Stimulated activated CD8-positive, alpha-beta memory T cell treated with anti-CD3 and anti-CD28 coated beads, Interleukin-4, amount 100 ng/mL, for 1 hour (primary cell): ENCODE measurements at places on chromosomes 1 and 21.

- no peak for DNase-seq
Observed at GRCh38 chr1:47514229-47514628, 76.4 kb downstream of the FOXD2 start.

DNA sequence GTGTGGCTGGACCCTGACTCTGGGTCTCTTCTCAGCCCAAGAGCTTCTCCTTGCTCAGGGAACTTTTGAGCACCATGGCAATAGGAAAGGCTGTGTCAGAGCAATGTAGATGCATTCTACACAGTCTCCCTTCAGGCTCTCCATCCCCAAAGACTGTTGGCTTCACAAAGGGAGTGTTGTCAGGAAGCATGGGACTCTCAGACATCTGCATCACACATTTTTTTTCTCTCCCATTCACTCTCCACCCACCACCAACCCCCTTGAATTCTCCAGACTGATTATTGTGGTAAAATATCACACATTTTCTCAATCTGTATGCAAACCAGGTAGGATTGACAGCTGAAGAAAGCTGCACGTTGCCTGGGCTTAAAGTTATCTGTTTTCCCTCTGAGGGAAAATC lies 105.4 kb upstream of the WARS2 start:
- no peak for DNase-seq

DNA sequence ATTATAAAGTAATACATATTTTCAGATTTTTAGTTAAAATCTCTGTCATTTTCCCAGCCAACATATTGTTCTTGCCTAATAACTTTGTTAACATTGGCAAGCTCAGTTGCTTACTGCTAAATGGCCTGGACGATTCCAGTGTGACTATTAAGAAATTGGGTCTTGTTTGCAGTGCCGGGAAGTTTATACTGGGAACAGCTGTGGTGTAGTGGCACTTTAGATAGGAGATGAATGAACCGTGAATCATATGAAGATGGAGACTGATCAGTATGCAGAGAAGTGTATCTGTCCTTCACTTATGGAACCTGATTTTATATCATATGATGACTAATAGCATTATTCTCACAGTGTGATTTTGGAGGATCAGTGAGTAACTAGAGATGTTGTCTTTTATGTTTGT lies 3.3 kb downstream of the CHRM3 start:
- DNase-seq, result no peak

DNA sequence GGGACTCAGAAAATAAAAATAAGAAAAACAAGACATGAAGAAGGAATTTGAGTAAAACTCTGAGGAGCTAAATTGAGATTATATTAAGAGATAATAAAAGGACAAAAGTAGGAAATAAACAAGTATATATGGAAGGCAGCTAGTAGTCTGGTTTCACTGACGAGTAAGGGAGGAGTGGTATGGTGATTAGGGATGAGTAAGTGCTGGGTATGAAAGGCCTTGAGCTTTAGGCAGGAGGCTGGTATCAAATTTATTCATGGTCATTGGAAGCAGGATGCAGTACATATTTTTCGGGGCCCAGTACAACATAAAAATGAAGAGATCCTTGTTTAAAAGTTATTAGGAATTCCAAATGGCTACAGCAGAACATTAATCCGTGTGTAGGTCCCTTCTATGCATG lies 789.7 kb upstream of the PRMT6 start:
- DNase-seq, result no peak

GRCh38 chr1:152440635-152441471 lies 26.8 kb upstream of the CRNN start:
- peak; percentile 46 for DNase-seq

GRCh38 chr1:95035536-95035935 lies 37.2 kb downstream of the ALG14 start:
- DNase-seq, result no peak

DNA sequence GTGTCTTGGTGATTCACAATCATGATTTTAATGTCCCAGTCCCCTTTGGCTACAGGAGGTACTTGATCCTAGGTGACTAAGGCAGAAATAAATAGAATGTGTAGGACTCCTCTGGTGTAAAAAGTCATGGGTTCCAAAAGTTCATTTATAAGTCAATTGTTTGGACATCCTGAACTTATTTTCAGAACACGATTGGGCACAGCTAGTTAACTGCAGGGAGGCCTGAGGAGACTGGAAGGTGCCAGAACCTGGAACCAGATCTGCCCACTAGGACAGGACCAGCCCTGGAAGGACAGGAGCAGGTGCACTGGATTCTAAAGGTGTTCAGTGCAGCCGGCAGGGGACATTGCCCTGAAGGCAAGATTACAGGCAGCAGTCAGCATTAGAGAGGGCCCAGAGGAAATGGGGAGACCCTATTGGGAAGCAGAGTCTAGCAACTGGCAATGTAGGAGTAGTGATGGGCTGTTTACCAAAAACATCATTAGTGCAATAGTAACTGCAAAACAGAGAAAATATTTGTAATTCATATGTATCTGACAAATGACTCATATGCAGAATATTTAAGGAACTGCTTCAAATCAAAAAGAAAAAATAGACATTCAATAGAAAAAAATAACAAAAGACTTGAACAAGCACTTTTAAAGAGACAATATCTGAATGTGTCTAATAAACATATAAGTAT lies 23.6 kb upstream of the HEATR1 start:
- DNase-seq, result no peak

- no peak for DNase-seq
Observed at GRCh38 chr1:172069534-172069933, 228.2 kb downstream of the DNM3 start.

DNA sequence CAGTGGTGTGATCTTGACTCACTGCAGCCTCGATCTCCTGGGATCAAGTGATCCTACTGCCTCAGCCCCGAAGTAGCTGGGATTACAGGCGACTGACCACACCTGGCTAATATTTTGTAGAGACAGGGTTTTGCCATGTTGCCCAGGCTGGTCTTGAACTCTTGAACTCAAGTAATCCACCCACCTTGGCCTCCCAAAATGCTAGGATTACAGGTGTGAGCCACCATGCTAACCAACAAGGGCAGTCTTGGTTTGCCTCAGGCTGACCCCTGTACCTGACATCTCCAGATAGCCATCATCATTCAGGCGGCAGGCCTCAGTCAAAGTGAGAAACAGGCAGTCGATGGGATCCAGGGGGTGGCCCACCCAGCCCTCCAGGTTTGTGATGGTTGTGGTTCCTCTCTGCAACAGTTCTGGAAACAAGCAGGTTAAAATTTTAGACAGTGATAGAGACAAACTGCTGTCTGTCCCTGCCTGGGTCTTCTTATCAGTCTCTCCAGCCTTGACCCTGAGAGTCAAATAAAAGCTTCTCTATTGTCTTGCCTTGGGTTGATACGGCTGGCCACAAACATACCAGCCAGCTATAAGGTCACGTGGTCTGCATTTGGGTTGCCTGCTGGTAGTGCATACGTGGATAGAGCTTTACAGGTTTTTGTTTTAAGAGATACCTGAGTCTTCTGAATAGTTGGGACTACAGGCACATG lies 26.8 kb downstream of the UROD start:
- no peak for DNase-seq

- no peak for DNase-seq
Observed at GRCh38 chr1:16720351-16721223, 19.7 kb upstream of the RNU1-4 start.

DNA sequence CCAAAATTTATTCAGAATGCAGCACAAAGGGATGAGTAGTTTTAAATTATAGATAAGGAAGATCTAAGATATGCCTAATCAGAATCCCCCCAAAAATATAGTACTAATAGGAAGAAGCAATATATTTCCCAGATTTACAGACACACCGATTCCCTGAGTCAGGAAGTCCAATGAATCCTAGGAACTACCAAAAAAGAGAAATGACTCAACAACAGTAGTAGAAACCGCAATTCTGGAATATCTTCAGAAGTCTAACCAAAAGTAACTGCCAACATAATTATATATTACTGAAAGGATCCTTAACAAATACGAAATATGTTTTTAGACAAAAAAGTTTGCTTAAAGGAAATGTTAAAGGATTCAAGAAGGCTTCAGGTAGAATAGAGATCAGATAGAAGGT lies 10.3 kb downstream of the AHCTF1 start:
- DNase-seq, result no peak

DNA sequence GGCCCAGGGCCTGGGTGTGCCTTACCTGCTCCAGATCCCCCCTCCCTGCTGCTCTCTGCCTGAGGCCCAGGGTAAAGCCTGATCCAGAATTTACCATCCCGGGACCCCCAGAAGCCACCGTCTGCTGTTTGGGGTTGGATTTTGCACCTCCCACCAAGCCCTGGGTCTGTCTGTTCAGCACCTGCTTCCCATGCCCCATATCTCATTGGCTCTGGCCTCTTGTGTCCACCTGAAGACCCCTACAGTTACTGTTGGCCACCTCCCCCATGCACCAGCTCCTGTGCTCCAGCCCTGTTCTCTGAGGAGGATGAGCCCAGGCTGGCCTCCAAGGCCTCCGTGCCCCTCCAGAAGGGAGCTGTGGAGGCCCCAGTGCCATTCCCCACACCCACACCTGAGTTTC lies 113.9 kb downstream of the GRIK3 start:
- no peak for DNase-seq

GRCh38 chr1:83718338-83718737 lies 280.6 kb downstream of the TTLL7 start:
- DNase-seq, result no peak

- no peak for DNase-seq
Observed at GRCh38 chr21:43812139-43812821, 22.9 kb downstream of the RRP1 start.
